ENCODE measurements at places on chromosomes 2 and 18.

- DNase-seq: no peak
These were observed 99.8 kb downstream of the COPS8 start for GRCh38 chr2:237185553-237185925.

GRCh38 chr2:207935991-207936370 is 89.3 kb downstream of the PLEKHM3 start:
- no peak for DNase-seq

DNA sequence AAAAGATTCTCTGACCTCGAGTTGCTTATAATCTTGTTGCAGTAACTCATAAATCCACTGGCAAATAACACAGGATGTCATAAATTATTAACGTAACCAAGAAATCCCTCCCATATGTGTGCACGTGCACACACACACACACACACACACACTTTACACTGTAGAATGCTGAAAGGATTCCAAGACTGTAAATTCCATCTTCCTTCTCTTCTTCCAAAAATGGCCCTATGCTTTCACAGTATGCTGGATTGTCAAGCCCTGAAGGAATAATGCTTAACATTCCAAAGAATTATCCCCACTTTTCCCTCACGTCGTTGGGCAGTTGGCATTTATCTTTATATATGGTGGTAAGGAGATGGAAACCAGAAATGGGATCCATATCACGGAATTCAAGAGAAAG is 117.5 kb upstream of the CRIM1 start:
- no peak for DNase-seq

DNA sequence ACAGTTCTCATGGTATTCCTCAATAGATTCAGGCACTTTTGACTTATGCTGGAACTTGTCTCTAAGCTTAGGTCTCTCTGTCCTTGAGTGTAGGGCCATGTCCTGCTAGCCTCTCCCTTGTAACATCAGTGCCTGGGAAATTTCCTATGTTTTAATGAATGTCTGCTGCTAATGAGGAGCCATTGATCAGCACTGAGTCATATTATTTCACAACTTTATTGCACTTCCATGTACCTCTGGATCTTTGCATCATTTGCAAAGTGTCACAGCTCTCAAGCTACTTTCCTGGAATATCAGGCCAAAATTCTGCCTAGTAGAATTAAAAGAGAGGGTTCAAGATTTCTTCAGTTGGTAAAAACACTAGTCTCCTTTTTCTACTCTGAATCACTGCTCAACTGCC is 102.5 kb downstream of the GAREM1 start:
- DNase-seq: no peak

DNA sequence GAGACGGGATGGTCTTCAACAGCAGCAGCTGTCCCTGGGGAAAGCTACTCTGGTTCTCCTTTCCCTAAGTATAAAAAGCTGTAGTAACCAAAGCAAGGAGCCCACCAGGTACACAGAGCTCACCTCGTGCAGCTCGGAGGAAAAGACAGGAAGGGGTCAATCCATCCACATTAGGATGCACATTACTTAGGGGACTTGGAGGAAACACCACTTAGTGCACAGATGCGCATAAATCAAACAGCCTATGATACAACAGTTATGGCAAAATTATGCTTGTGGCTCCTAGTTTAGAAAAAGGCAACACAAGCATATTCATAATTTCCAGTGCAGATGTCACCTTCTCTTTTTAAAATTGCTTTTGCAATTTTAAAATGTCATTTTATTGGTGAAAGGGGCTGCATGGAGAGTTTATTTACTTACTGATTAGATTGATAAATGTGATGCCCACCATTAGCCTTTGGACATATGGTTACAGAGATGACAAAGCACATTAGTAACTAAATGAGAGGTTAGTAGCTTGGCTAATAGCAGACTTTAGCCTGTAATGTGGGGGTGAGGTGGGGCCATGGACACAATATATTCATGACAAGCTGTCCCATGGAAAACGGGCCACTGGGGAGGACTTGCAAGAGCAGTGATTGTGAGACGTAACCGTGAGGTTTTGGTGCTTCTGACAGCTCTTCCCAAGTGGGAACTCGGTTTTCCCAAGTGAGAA is 199.8 kb downstream of the MYT1L start:
- DNase-seq: peak; percentile 31

DNA sequence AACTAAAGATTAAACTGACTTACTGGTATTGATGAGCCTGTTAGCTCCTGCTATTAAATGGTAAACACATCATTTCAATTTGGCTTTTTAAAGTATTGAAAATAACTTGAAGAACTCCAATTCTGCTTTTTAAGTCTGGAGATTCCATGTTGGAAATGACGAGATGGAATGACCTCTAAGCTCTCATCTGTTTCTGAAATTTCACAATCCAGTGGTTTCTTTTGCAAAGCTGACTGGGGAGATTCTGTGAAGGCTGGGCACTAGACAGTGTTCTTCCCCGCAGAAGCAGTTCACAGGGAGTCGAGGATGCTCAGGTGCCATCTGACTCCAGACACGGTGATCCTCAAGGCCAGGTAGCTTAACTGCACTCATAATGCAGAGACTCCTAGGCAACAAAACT is 44.7 kb downstream of the DHRS9 start:
- DNase-seq: no peak

GRCh38 chr2:199570934-199571333 is 113.2 kb upstream of the SATB2 start:
- no peak for DNase-seq

DNA sequence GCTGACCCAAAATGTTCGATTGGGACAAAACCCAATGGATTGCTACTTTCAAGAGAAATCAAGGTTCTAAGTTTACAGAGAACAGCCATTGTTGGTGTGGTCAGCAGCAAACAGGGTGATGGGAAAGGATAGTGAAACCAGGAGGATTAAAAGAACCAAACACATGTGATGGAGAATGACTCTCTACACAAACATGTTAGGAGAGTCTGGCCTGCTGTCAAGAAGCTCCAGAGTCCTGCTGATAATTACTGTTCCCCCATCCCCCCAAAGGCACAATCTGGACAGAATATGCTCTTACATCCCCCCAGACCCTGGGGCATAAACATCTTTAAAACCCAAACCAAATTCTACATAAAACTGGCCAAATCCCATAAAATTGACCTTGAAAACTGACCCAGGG is 32.0 kb upstream of the ACYP2 start:
- DNase-seq: no peak
